ENCODE measurements at places on chromosomes 11 and 22.

DNA sequence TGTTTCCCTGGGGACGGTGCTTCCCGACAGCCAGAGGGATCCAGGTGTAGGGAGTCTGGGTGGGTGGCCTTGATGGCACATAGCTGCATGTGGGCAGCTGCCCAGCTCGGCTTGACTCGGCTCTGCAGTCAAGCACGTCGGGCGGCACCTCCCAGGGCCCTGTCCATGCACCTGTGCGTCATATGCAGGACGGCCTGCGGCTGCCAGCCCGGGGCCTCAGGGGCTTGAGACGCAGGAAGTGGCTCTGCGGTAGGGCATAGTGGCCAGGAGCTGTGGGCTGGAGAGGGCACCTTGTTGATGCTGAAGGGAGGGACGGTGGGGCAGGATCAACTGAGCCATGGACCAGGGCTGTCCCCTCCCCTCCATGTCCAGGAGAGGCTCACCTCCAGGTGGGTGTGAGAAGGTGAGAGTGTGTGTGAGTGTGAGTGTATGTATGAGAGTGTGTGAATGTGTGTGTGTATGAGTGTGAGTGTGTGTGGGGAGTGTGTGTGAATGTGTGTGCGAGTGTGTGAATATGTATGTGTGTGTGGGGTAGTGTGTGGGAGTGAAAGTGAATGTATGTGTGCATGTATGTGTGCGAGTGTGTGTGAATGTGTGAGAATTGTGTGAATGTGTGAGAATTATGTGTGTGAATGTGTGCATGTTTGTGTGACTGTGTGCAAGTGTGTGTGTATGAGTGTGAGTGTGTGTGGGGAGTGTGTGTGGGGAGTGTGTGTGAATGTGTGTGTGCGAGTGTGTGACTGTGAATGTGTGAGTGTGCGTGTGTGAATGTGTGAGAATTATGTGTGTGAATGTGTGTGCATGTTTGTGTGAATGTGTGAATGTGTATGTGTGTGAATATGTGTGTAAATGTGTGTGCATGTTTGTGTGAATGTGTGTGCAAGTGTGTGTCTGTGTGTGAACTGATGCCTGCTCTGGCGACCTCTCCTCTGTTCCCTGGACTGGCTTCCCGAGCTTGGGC lies 5.7 kb upstream of the SUN2 start:
- DNase-seq, result no peak

- DNase-seq, result no peak
Measured at GRCh38 chr11:30741039-30741550, 154.9 kb upstream of the MPPED2 start.

DNA sequence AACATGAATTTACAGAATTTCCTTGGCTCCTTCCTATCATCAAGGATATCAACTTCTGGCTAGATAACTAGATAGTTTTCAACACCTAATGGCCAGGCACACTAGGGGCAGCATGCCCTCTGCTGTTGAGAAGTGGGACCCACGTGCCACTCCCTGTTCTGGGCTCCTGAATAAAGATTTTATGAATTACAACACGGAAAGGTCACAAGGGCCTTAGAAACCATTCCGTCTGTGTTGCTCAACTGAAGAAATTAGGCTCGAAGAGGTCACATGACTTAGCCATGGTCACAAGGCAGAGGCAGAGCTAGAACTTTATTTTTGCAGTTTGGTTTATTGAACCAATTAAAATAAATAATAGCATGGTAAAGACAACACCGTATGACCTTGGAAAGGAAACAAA lies 36.0 kb downstream of the PRCP start:
- DNase-seq, result no peak

DNA sequence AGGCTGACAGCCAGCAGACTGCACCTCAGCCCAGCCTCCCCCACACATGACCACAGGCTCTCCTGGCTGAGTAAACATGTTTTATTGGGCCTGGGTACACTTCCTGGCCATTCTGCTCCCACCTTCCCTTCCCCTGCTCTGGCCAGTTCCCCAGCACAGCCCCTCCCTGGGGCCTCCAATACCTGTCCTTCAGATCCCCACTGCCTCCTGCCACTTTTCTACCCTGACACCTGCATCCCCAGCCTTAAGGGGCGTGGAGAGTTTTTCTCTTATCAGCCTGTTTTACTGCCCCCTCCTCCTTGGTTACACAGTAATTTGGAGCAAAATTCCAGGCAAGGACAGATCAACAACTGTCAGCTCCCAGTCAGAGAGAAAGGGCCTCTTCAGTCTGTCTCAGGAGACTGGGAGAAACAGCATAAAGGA lies at the start of gene ISX:
ISX (plus strand) TSS at position 363 of the 423 bp plus-strand sequence. CDS start 930 bp downstream, outside the sequence.
- no peak for DNase-seq

- DNase-seq, result no peak
Measured at GRCh38 chr11:127340438-127340837, 339.9 kb upstream of the KIRREL3 start.

- DNase-seq, result no peak
Measured at GRCh38 chr11:10379426-10379825, 74.6 kb downstream of the ADM start.

DNA sequence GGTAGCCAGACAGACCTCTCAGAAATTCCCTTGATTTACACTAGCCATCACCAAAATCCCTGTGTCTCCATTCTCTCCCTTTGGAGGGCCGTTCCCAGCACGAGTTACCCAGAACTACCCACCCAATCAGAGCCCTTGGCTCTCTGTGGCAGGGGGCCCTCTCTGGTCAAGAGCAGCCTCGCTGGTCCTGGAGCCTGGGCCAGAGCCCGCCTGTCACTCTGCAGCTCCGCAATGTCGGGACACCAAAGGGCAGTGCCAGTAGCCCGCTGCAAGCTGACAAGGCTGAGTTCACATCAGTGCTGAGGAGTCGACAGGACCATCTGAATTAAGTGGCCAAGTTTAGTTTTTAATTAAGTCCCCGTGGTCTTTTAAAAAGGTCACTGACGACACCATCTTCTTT lies 241.6 kb downstream of the ST3GAL4 start:
- no peak for DNase-seq

GRCh38 chr11:96199563-96200025 lies 143.4 kb downstream of the MAML2 start:
- DNase-seq, result no peak

GRCh38 chr11:63837027-63837688 lies 1.8 kb upstream of the MARK2 start:
- peak; percentile 65 for DNase-seq

- no peak for DNase-seq
Measured at GRCh38 chr11:93525601-93526345, 17.4 kb downstream of the SMCO4 start.

GRCh38 chr22:19878461-19879245 lies 24.0 kb upstream of the GNB1L start:
- no peak for DNase-seq

- no peak for DNase-seq
Measured at GRCh38 chr11:67369801-67370284, 3.6 kb downstream of the CLCF1 start.

DNA sequence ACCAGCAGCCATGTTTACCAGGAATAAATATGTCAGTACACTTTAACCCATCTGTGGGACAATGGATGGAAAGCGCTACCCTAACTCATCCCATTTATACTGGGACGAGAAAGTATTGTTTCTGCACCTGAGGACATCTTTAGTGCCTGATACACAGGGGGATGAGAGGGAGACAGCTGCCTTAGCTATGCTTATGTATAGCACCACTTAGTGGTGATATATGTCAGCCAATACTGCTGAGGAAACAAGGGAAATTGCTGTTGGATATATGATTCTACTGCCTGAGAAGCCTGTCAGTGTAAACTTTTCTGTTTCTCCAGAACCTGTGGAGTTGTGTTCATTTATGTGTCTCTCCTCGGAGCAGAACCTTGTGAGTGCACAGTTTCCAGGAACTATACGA lies 13.3 kb upstream of the CEP295 start:
- DNase-seq, result no peak

DNA sequence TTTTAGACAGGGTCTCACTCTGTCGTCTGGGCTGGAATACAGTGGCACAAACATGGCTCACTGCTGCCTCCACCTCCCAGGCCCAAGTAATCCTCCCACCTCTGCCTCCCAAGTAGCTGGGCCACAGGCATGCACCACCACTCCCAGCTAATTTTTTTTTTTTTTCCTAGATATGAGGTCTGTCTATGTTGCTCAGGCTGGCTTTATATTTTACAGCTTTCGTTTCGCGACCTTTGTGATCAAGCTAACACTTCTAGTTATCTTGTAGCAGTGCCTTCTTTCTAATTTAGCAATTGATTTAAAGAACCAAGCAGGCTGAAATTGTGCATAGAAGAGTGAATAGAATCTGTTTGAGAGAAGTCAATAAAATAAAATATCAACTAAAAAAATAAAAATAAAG lies 11.3 kb downstream of the CKAP5 start:
- DNase-seq, result no peak

DNA sequence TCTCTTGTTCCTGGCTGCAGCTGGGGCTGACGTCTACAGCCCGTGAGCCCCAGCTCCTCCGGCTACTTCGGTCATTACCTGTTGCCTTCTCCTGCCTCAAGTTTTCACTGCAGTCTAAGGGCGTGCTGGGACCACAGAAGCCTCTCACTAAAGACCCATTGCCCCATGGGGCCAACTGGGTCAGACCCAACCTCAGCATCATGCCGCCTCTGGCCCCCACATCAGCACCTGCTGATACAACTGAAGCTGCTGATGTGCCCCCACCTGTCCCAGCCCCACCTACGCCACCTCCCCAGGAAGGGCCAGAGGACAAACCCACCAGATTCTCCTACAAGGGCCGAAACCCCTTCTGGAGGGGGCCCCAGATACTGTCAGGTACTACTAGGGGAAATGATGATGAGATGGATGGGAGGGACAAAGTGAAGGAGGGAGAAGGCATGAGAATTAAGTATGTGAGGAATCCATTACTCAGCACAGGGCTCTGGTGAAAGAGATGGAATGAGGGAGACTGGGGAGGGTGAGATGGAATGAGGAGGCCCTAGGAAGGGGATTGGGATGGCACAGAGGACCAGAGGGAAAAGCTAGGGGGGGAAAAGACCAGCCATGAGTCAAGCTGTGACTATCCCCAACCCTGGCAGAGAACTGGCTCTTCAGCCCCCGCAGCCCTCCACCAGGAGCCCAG lies 5.1 kb downstream of the C11orf42 start:
- DNase-seq, result no peak

GRCh38 chr11:43923406-43924111 lies 18.9 kb upstream of the C11orf96 start:
- DNase-seq, result no peak

- DNase-seq, result no peak
Measured at GRCh38 chr11:58957922-58958321, 18.6 kb downstream of the GLYATL1 start.

DNA sequence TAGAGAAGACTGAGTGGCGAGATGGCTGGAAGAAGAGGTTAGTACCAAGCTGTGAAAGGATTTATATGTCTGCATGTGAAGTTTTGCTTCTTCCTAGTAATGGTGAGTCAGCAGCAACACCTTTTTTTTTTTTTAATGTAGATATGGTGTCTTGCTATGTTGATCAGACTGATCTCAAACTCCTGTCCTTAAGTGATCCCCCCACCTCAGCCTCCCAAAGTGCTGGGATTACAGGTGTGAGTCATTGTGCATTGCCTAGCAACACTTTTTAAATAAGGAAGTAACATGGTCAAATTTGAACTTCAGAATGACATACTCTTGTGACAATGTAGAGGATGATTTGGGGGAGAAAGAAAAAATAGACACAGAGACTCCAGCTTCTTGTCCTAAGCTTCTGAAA lies 6.5 kb upstream of the CSTPP1 start:
- no peak for DNase-seq

DNA sequence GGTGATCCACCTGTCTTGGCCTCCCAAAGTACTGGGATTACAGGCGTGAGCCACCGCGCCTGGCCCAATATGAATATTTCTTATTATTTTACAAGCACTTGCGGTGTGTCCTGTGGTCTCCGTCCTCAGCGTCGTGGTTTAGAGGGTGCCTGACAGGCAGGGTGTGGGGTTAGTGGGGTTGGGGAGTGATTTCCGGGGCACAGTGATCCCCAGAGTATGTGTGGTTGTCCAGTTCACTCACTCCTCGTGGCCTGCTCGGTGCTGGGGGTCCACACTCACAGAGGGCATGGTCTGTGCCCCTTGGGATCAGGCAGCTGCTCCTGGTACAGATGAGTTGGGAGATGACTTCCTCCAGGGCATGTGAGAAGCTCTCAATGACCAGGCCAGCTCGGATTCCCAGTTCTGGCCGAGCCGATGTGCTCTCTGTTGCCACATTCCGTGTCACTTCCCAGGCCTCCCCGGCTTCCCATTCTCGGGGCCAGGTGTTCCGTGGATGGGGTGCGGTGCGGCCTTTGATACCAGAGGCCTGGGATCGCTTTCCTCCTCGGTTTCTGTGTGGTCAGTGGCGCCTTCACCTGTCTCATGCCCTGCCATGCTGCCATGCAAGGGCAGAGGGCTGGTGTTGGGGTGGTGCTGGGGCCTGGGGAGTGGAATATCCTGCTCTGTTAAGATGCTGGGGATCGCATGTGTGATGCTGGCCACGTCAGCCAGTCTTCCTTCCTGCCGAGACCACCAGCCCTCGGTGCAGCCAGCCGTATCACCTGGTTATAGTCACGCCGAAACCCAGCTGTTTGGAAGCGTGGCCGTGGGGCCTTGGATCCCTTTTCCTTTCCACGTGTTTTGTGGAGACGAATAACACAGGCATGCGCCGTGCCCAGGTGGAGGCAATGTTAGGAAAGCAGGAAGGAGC lies 39.6 kb downstream of the PARVB start:
- DNase-seq, result no peak

DNA sequence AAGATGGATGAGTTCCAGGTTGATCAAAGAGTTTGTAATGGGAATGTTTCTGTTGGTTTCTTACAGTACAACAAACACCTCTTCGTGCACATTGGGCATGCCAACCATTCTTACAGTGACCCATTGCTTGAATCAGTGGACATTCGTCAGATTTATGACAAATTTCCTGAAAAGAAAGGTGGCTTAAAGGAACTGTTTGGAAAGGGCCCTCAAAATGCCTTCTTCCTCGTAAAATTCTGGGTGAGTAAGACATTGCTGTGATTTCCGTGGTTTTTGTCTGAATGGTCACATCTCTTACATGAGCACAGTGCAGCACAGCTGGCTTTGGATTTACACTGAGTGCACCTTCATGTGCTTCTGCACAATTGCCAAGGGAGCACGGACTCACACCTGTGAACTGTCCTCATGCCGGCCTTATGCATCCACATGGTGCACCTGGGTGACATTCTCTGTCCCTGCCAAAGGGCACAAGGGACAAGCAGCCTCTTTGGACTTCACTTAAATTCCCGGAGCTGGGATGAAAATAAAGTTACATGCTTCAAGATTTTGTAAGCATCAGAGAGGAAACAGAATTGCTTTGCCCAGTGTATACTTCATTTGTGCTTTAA lies 107.1 kb upstream of the RASSF10 start:
- DNase-seq, result no peak
